CD14-positive monocyte (primary cell): ENCODE measurements at places on chromosomes 13 and 19.
A peak's percentile ranks its signal among the peaks of the same experiment; 100 is the strongest.

- no peak for DNase-seq
These were observed 1065.8 kb upstream of the SPRY2 start for GRCh38 chr13:81406639-81407292.

GRCh38 chr19:29467824-29468401 lies 57.9 kb upstream of the VSTM2B start:
- no peak for DNase-seq

GRCh38 chr13:54934121-54934520 lies 1905.5 kb downstream of the OLFM4 start:
- no peak for DNase-seq

GRCh38 chr19:49058562-49058961 lies 1.0 kb upstream of the CGB7 start:
- no peak for DNase-seq

DNA sequence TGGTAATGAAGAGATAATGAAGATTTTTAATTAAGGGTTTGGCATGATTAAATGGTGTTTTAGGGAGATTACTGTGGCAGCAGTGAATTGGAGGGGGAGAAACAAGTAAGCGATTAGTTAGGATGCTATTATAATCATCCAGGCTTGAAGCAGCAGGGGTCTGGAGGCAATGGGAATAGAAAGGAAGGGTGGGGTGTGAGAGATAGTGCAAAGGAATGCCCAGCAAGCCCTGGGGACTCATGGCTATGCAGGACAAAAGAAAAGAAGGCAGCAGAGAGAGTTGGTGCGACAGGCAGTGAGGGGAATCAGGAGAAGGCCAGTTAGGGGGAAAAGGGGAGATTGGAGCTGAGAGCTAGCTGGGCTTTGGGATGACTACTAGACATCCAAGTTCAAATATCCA lies 34.5 kb downstream of the SOX21 start:
- no peak for DNase-seq

GRCh38 chr19:48660852-48661710 lies 11.7 kb downstream of the NTN5 start:
- DNase-seq, result peak; percentile 92
